Stimulated activated naive CD8-positive, alpha-beta T cell treated with anti-CD3 and anti-CD28 coated beads, Interleukin-15, Interleukin-2, amounts not matched to agents 100 U/mL and 50 U/mL, for 24 hours (primary cell): ENCODE measurements at places on chromosomes 3 and 15.

- DNase-seq, result peak; percentile 39
Observed at GRCh38 chr3:113533534-113533892, 1.2 kb downstream of the SIDT1 start.

GRCh38 chr15:84914909-84915605, 30.6 kb downstream of the SLC28A1 start:
- peak; percentile 66 for DNase-seq

DNA sequence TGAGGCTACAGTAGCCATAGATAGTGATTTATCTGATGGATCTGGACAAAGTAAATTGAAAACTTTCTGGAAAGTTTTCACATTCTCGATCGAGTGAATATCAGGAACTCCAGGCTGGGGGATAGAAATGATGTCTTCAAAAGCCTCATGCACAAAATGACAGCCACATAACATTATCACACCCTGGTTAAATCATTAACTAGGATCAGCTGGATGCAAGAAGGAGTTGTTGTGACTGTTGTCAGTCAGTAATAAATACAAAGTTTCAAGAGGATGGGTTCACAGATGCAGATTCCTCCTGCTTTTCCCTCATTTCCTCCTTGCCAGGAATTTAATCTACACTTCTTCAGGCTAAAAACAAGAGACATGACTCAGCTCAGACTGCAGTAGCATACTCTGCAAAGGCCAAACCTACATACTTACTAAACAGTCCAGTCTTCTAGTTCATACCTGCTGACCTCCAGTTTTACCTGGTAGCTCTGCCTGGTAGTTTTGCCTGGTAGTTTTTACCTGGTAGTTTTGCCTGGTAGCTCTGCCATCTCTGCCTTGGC, 40.9 kb downstream of the C2CD4A start:
- no peak for DNase-seq

GRCh38 chr3:117399311-117400078, 689.9 kb downstream of the TUSC7 start:
- DNase-seq, result no peak

DNA sequence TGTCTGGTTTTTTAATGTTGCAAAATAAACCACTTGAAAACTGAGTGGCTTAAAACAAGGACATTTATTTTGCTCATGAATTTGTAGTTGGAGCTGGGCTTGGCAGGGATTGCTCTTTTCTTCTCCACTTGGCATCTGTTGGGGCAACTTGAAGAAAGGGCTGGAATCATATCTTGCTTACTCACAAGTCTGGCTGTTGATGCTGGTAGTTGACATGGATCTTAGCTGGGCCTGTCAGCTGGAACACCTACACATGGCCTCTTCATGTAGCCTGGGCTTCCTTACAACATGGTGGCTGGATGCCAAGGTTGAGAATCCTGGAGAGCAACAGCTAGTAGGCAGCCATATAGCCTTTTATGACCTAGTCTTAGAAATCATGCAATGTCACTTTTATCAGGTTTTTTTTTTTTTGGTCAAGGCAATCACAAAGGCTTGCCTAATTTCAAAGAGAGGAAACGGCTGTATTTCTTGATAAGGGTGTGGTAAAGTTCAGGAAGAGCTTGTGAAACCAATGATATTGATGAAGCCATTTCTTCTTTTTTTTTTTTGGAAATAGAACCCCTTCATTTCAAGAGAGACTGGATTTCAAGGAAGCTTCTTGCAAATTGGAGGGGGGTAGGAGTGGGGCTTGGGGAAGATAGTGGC, 262.1 kb downstream of the IL20RB start:
- no peak for DNase-seq

DNA sequence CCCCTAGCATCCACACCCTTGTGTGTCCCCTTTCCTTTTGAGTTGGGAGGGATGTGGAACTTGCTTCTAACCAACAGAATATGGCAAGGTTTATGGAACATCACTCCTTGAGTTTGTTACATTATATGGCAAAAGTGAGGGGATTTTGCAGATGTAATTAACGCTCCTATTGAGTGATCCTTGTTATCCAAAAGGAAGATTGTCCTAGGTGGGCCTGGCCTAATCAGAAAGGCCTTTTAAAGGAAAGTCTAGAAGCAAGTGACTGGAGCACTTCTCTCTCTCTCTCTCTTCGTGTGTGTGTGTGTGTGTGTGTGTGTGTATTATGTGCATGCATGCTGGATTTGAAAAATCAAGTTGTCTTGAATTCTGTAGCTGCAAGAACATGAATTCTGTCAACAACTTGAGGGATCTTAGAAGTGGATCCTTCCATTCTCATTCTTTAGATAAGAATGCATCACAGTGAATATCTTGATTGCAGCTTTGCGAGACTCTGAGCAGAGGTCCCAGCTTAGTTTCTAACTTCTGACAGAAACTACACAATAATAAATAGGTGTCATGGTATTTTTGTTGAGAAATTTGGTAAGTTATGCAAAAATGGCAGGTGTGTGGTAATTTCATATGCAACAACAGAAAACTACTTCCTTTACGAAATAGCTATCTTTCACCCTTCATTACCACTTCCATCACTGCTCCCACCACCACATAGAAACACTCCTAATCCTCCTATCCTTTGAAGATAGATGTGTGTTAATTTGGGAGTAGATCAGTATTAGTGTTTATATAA, 360.9 kb upstream of the CBLB start:
- DNase-seq, result no peak

DNA sequence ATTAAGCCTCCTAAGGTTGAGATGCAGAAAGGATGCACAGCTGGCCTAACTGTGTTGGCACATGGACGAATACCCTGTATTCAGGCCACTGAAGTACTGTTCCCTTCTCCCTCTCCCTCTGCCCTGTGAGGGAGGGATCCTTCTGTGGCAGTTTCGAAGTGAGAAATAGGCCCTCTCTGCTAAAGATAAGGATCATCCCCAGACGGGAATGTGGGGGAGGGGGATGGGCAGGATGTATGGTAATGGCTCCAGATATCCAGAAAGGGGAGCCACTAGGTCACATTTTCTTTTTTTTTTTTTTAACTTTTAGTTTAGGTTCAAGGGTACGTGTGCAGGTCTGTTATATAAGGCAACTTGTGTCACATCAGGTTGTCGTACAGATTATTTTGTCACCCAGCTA, 463.1 kb downstream of the TBL1XR1 start:
- DNase-seq, result no peak

GRCh38 chr15:101019366-101019896, 100.3 kb downstream of the LRRK1 start:
- no peak for DNase-seq

GRCh38 chr3:61186030-61186429, 65.2 kb downstream of the FHIT start:
- no peak for DNase-seq

DNA sequence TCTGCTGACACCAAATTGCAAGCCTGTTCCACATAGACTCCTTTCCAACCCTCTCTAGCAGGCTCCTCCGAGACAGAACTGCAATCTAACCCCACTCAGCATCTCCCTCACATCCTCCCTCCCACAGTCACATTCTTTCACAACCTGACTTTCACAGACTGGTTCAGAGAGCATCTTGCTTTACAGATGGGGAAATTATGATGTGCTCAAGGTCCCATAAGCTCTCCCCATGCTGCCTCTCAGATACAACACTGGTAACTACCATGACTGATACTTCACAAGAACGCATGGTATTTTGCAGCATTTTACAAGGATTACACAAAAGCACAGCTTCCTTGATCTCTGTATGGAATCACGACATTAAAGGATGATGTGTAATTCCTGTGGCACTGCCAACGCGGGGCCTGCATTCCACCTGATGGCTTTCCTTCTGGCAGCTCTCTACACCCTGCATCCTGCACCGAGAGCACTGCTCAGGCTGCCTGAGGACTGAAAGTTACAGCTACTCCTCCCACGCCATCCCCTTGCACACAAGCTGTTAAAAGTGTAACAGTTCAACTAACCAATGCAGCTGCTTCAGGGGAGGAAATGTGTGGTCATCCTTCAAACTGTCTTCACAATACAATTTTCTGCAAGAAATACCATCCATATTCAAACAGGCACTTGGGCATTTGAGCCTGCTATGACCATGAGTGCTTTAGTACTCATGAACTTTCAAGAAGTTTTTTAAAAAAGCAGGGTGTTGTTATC, 27.6 kb downstream of the TBC1D2B start:
- DNase-seq, result peak; percentile 72

GRCh38 chr3:71504250-71505036, 79.1 kb downstream of the FOXP1 start:
- DNase-seq, result peak; percentile 48

GRCh38 chr15:55915221-55915620, 78.2 kb downstream of the NEDD4 start:
- DNase-seq, result no peak

GRCh38 chr3:99021466-99021865, 120.0 kb upstream of the DCBLD2 start:
- no peak for DNase-seq

DNA sequence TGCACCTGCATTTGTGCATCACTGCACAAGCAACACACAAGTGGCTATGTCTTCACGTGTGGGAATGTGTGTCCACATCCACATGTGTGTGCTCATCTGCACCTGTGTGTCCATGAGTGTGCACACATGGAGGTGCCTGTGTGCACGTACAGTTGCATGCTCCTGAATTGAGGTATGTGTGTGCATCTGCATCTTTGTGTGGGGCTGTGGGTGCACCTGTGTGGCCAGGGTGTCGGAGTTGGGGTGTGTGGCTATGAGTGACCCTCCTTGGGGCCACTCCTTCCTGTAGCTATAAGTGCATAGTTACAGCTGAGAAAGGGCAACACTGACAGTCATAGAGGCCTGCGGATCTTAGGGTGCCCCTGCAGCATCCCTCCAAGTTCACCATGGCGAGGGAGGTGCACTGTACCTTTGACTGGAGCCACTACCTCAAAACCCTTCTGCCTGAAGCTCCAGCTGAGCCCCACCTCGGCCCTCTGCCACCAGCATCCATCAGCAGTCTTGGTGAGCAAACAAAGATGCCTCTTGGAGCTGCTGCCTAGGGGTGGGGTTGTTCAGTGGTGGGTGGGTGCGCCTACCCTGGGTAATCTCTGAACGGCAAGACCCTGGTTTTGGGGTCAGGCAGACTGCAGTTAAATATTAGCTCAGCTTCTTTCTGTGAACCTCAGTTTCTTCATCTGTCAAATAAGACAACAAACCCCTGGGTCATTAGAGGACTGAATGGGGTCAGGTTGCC, 5.2 kb upstream of the HHATL start:
- DNase-seq, result no peak

GRCh38 chr3:31752305-31753049, 219.8 kb downstream of the STT3B start:
- no peak for DNase-seq

- no peak for DNase-seq
Observed at GRCh38 chr3:40873476-40873875, 325.8 kb upstream of the CTNNB1 start.

GRCh38 chr15:50128266-50128665, 9.2 kb upstream of the ATP8B4 start:
- DNase-seq, result no peak

- no peak for DNase-seq
Observed at GRCh38 chr3:123458255-123458654, 9.4 kb upstream of the ADCY5 start.
